Activated CD8-positive, alpha-beta memory T cell treated with anti-CD3 and anti-CD28 coated beads, Interleukin-2, amount 50 U/mL, for 4 hours (primary cell): ENCODE measurements at places on chromosomes 2 and 18.

DNA sequence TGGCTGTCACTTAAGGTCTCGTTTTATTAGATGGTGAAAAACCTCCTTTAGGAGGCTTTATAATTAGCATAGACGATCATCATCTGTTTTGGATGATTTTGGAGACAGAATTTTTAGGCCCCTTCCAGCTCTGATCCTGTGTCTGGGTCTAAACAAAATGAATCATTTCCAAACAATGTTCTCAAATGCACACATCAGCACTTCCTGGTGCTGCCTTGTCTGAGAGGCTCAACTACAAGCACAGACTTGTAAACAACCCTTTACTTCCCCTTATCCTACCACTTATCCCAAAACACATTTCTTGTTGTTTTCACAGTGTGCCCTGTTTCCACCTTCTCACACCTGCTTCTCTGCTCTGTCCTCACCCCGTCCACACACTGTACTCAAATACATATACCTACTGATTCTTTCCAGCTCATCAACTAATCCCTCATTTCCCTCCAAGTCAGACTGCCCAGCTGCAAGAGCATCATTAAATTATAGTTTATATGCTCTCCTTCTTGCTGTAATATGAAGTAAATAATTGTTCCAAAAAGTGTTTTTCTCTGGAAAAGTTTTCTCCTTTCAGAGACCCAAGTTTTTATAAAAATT is 71.2 kb upstream of the COL3A1 start:
- no peak for DNase-seq

- no peak for DNase-seq
Measured at GRCh38 chr18:9058406-9058805, 44.1 kb upstream of the NDUFV2 start.

DNA sequence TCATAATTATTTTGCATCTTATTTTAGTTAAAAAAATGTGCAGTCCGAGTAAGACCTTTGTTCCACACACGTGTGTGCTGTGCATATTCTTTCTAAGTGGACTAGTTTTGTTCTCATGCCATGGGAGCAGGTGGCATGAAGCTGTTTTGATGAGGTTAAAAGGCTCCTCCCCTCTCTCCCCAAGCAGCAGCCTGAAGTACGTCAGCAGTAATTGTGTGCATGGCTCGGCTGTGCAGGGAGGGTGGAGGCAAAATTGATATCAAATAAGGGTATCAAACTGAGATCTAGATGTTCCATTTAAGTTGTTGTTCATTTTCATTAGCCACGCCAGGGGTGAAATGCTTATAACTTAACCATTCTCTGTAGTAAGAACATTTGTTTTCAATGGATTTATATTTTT is at the start of gene NYAP2:
Gene NYAP2, plus strand, starts transcription at position 207 of the 400 bp plus-strand sequence. CDS start 9,171 bp downstream, outside the sequence.
- no peak for DNase-seq

GRCh38 chr18:58902961-58903360 is 38.3 kb downstream of the ZNF532 start:
- DNase-seq = no peak

DNA sequence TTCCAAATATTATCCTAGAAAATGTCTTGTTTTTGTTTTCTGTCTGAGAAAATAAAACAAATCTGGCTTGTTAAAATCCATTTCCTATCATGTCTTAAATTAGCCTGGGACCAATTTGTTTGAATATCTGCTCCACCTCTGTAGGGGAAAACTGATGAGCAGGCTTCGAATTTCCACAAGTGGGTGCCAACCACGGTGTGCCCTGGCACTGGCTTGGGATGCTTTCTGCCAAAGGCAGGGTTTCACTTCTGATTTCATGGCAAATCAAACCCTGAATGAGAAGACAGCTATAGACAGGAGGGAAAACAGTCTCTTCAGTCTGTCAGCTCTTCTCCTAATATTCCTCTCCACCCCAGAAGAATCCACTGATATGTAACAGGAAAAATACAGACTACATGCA is 33.7 kb upstream of the STAT4 start:
- DNase-seq = no peak

- DNase-seq = no peak
Measured at GRCh38 chr2:174445248-174445647, 41.6 kb downstream of the GPR155 start.

GRCh38 chr2:20617081-20617575 is 33.8 kb downstream of the HS1BP3 start:
- DNase-seq = peak; percentile 8

GRCh38 chr18:24026457-24026856 is 11.9 kb downstream of the TTC39C start:
- DNase-seq = no peak

- DNase-seq = no peak
Measured at GRCh38 chr2:166637051-166637450, 143.0 kb upstream of the SCN7A start.

DNA sequence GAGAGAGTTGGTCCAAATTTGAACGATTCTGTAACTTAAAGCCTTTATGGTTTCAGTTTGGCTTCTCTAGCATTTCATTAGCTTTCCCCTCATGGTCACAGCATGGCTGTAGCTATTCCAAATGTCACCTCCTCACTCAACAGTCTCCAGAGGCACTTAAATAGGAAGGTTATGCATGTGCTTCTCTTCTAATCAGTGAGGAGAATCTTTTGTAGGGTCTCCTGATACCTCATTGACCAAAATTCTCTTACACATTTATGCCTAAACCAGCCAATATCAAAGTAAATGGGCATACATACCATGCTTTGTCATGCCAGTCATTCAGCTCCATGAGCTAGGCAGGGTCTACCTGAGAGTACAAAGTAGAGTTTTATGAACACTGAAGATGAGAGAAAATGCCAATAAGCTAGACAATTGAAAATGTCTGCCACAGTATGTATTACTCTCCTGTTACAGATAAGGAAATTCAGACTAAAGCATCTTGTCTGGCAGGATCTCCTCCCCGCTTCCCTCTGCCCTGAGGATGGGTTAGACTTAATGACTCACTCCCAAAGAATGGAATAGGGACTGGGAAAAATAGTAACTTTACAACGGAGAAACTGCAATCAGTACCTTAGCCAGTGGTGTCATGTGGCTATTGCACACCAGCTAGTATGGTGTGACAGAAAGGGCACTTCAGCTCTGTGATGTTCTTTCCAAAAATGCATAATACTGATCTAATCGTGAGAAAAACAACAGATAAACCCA is 15.4 kb downstream of the DSG2 start:
- DNase-seq = no peak

DNA sequence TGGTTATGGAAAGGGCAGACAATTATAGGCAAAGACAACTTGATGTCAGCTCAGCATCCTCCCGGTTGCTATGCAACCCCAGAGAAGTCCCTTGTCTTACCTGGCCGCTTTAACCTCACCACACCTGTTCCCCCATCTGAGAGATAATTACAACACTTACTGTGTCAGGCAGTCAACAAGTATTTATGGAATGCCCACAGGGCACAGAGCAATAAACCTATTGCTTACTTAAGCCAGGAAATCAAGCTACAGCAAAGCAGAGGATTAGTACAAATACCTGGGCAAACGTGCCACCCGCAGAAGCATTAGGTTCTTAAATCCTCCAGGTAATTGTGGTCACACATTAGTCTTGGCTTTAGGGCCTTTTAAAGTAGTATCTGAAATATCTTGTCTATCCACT is 320.4 kb upstream of the REV1 start:
- DNase-seq = no peak

GRCh38 chr2:49153252-49153651 is 1.1 kb downstream of the FSHR start:
- no peak for DNase-seq

DNA sequence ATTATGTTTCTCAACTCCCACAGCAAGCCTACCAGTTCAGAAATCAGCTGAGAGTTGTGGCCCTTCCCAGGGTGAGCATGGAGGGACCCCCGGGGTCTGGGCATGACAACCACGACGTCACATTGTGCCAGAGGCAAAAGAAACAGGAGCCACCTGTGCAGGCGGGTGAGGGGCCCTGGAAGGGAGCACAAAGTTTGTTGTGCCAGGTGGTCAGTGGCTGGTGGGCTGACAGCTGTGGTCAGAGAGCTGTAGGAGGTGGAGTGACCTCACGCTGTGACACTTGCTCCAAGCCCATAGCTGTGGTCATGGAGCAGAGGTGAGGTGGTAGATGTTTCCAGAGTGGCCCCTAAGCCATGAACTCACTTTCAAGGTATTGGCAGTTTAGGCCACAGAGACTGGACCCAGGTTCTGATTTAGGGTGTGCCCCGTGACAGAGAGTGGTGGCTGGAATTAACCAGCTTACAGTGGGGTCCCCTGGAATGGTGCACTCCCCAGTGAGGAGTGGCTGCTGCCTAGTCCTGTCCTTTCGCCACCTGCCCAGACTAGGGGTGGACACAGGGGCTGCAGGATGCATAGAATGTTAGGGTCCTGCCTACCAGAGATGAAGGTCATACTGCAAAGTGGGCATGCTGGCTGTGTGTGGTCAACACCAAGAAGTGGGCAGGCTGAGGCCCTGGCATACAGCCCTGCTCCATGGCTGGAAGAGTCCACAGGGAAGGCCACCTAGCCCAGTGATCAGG is 136.4 kb downstream of the GLI2 start:
- DNase-seq = no peak

DNA sequence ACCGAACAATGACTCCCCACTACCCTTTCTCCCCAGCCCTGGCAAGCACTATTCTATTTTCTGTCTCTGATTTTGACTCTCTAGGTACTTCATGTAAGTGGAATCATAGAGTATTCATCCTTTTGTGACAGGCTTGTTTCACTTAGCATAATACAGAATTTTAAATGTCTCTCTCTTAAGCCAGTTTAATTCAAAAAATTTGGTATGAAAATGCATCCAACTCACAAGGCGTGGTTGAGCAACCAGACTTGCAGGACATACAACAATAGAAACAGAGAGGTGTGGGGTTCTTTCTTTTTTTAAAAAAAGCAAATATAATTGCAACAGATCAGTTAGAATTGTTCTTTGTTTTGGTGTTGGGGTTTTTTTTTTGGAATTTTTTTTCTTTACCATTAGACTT is 47.6 kb upstream of the TMEM87B start:
- DNase-seq = no peak

DNA sequence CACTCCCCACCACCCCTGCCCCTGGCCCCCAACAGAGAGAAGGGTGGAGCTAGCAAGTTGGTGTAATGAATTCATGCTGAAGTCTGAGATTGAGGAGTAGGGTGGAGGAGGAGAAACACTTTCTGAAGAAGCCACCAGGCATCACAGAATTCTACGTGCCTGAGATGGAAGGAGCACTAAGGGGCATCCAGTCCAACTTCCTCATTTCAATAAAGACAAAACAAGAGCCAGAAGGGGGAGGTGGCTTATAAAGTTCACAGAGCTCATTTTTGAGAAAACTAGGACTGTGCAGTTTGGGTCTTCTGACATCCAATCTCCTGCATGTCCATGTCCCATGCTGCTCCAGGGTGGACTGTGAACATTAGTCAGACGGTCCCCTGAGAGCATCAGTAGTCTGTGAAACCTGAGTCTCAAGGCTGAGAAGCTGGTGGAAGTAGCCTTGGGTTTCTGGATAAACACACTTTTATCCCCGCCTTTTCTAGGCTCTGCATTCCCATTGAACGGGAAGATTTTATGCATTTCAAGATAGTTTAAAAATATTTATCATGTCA is 77.7 kb downstream of the TRIM43 start:
- no peak for DNase-seq

GRCh38 chr18:66548747-66549146 is 55.1 kb downstream of the CDH19 start:
- DNase-seq = no peak

DNA sequence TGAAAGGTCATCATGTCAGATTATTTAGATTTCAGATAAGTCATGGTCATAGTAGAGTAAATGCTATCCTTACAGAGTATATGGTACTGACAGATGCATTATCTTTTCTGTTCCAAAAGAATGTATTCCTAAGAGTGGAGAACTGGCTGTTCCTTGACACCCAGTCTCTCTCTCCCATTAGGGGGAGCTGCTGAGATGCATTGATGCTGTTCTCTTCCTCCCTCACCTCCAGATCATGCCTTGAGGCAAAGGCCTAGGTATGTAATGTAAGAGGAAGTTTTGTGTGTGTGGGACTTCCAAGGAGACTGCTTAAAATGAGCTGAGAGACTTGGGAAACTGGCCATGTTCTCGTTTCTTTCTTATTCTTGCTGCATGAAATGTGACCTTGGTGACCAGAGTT is 979.5 kb upstream of the CELF4 start:
- no peak for DNase-seq

GRCh38 chr18:68803356-68803755 is 5.5 kb downstream of the CCDC102B start:
- DNase-seq = no peak

DNA sequence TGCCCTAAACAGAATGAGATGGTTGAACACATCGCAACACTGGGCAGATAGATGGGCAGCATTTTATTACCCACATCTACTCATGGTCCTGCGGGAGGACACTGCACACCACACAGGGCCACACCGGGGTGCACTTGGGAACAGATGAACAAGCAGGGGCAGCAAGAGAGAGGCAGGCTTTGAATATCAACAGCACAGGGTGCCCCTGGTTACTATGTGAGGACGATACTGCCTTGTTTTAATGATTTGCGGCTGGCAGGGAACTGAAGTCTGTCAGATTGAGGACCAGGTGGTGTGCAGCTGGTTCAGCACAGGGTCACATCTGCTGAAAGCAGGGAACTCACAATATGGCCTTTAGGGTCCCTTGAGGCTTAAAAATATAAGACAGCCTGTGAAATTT is 195.7 kb downstream of the PIEZO2 start:
- no peak for DNase-seq

DNA sequence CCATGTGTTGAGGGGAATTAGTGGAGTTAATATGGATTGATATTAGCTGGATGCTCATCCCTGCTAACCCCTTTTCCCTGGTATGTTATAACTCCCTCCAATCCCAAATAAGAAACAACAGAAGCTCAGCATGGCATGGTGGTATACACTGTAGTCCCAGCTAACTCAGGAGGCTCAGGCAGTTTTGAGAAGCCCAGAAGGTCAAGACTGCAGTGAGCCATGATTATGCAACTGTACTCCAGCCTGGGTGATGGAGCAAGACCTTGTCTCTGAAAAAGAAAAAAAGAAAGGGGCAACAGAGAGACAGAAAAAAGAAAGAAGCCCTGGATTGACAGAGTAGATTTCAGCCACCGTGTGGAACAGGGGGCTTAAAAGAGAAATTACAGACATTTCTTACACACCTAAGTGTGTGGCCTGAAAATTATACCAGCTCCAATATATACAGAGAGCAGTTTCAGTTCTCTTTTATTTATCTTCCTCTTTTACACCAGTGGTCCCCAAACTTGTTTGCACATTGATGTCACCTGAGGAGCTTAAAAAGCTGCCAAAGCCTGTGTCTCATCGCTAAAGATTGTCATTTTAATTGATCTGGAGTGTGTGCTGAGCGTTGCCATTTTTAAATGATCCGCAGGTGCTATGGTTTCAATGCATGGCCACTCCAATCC is 203.6 kb downstream of the UBE2E3 start:
- no peak for DNase-seq

GRCh38 chr18:44841221-44841620 is 160.5 kb downstream of the SETBP1 start:
- DNase-seq = no peak

DNA sequence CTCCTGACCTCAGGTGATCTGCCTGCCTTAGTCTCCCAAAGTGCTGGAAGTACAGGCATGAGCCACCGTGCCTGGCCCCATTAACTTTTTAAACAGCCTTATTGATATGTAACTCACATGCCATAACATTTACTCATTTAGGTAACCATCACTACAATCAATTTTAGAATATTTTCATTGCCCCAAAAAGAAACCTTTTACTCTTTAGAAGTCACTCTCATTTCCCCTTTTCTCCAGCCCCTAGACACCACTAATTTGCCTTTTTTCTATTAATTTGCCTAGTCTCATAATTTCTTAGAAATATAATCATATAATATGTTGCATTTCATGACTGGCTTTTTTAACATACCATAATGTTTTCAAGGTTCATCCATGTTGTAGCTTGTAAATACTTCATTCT is 57.2 kb upstream of the TACR1 start:
- DNase-seq = no peak
